Activated CD4-positive, alpha-beta T cell treated with anti-CD3 and anti-CD28 coated beads for 24 hours (primary cell): ENCODE measurements at places on chromosomes 16 and 17.

DNA sequence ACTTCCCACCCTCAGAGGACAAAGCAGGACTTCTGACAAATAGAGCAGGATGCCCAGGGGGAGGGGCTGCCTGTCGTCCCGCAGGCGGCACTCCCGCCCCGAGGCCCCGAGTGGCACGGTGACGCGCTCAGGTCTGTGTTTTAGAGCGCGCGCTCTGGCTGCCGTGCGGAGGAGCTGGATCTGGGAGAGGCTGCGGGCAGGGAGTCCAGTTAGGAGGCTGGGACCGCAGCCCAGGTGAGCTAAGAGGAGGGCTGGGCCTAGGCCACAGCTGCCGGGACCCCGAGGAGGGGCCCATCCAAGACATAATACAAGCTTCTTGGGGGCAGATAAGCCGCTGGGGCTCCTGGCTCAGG is 6.4 kb downstream of the DOC2A start:
- no peak for DNase-seq

GRCh38 chr17:17236295-17237025 is 508 bp downstream of the FLCN start:
- no peak for DNase-seq

- DNase-seq = no peak
Observed at GRCh38 chr17:65556910-65557348, 4.5 kb downstream of the AXIN2 start.

- DNase-seq = no peak
Observed at GRCh38 chr16:10578474-10579316, 1.7 kb downstream of the EMP2 start.

DNA sequence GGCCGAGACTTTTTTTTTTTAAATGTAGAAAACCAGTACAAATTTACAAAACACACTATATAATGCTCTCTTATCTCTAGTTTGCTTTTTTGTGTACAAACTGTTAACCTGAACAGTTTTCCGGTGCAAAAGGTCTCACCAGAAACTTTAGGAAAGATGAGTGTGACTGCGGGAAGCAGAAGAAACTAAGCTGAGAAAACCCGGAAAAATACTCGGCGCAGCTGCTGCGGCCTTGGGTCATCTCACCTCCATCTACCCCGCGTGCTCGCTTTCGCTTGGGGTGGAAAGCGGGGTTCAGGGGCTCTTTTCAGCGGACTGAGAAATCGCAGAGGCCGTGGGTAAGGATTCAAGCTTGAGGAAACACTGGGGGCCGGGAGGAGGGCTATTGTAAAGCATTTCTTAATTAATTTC is 1.8 kb downstream of the SALL1 start:
- DNase-seq = no peak

DNA sequence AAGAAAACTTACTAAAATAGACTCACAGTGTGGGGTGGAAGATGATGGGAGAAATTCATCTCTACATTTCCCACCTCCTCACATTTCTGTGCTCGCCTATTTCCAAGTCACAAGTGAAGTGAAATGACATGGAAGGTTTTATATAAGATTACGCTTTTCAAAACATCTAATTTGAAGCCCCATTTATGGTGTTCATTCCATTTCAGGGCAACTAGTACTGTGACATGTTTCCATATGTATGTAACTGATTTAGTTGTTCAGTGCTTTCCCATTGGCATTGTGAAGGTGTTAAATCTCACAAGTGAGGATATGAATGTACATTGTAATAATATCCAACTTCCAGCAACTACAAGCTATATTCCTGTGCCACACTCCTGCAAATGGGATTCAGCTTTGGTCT is 1174.8 kb downstream of the CDH11 start:
- no peak for DNase-seq

- DNase-seq = no peak
Observed at GRCh38 chr16:17605784-17606183, 135.0 kb upstream of the XYLT1 start.

DNA sequence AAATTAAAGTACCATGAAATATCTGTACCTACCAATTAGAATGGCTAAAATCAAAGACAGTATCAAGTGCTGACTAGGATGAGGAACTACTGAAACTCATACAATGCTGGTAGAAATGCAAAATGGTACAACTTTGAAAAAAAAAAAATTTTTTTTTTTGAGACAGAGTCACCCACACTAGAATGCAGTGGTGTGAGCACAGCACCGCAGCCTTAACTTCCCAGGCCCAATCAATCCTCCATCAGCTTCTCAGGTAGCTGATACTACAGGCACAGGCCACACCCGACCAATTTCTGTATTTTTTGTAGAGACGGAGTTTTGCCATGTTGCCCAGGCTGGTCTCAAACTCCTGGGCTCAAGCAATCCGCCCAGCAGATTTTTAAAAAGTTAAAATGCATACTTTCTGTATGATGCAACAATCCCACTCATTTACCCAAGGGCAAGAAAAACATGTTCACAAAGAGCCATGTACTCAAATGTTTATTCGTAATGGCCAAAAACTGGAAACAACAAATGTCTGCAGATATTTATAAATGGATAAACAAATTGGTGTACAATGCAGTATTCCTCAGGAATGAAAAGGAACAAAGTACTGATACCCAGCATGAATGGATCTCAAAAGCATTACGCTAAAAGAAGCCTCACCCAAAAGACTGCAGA is 8.7 kb downstream of the SMURF2 start:
- DNase-seq = no peak

DNA sequence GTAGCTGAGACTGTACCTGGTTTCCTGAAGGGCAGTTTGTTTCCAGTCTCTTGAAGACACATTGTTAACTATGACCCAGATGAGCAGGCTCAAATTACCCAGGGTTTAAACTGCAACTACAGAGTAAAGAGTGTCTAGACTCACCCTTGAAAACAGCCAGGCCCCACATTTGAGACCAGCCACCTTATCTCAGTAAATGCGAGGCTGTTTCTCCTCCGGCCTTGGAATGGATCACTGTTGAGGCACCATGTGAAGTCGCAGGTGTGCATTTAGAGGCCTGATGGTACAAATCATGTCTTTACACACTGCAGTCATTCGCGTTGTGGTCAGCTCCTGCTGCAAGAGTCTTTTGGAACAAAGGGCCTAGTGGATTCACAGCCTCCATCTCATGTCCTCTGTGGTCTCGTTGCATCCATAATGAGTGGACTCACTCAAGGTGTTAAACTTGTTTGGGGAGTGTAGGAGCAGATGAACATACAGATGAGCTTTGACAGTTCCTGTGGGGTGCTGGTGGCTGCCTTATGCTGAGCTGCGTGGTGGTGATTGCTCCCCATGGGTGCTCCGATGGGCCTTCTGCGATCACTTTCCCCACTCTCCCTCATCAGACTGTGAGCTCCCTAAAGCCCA is 18.5 kb upstream of the N4BP1 start:
- DNase-seq = no peak

- no peak for DNase-seq
Observed at GRCh38 chr17:40343219-40344119, 21.1 kb downstream of the GJD3 start.
